Renal cortex interstitium (tissue), 15 donors: ENCODE measurements at places on chromosomes 7 and 10. TPM values are rescaled to one million over a fixed set of nuclear protein-coding genes. Genes with fewer than 3 reads are reported as not detected.

DNA sequence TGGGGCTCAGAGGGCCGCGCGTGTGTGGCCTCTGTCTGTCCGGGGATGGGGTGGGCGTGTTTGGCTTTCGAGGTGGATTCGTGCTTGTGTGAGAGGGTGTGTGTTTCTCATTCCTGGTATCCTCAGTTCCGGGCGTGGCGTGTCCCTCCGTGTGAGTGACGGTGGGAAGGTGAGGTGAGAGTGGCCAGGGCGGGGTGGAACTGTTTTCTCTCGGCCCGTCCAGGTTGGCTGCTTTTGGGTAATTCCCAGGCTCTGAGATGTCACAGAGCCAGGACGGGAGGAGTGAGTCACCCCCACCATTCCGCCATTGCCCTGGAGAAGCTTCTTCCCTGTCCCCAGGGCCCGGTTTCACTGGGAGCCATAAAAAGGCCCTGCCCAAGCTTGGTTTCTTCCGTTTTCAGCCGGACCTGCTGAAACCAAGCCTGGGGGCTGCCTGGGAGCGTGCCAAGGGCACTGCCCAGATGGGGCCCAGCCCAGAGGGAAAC lies 21.3 kb upstream of the CLDN4 start:
- no peak for DNase-seq

Gene PAPOLB
- polyA plus RNA-seq, result 0.09 TPM

- DNase-seq, result no peak
These were observed 176.3 kb upstream of the SLC26A5 start for GRCh38 chr7:103622274-103622673.

GRCh38 chr10:86295351-86295750 lies 71.2 kb downstream of the GRID1 start:
- DNase-seq, result no peak

DNA sequence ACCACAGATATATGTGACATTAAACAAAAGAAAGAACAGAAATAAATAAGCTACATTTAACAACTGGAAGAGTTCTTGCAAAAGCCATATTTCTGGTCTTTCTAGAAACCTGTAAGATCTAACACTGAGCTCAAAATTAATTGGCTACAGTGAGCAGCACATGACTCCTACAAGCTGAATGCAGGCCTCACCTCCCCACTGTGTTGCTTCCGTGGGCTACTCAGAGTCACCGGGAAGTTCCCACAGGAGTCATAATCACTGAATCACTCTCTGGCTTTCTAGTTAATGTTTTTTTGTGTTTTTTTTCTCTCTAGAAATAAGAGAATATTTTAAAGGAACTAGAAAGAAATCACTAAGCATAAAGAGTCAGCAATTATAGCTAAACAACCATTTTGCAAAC lies 10.2 kb upstream of the MRPS24 start:
- no peak for DNase-seq

- DNase-seq, result no peak
These were observed 237.2 kb downstream of the BUB3 start for GRCh38 chr10:123391275-123392028.

Gene NPFFR1
- polyA plus RNA-seq, result 0.14 TPM

Gene CEP55
- 16.9 TPM for polyA plus RNA-seq

Gene LIPJ
- polyA plus RNA-seq, result 0.38 TPM

GRCh38 chr10:110008518-110009339 lies 945 bp downstream of the ADD3 start:
- no peak for DNase-seq

DNA sequence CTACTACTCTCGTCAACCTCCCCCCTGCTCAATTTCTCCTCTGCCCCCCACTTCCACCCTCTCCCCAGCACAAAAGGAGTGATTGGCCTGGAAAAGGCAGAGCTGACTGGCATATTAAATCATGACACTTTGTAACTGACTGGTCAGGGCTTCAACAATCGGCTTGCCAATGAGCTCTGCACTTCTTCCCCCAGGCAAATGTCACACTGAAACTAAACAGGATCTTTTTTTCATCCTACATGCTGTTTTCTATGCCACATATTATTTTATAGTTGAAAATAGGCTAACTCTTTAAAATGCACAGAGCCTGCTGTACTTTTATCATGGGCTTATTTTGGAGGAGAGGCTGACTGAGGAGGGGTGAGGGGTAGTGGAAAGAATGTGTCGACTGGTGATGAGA lies 295.2 kb downstream of the TCF7L2 start:
- no peak for DNase-seq

DNA sequence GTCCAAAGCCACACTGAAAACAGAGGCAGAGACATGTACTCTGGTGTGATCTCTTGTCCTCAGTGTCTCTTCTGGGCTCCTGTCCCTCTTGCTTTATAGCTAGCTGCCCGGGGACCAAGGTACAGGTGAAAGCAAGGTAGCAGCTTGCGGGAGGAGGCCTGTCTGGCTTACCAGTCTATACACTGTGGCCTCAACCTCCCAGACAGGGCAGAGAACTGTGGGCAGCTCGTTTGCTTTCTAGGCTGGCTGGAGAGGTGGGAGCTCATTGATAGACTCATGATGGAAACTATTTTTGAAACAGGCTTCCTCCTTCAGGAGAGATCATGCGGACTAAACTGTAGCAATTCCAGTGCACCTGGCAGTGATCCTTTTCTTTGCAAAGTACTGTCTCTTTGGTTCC lies 4.6 kb downstream of the CYREN start:
- DNase-seq, result no peak

Gene PON3
- 2.2 TPM for polyA plus RNA-seq

GRCh38 chr10:24039315-24039714 lies 169.6 kb upstream of the KIAA1217 start:
- no peak for DNase-seq

Gene VPS37D
- polyA plus RNA-seq, result 16.3 TPM

- no peak for DNase-seq
These were observed 3.2 kb downstream of the PARP12 start for GRCh38 chr7:140059273-140060242.

Gene C10orf71
- 0.09 TPM for polyA plus RNA-seq

GRCh38 chr10:117801691-117802090 lies 245.1 kb downstream of the RAB11FIP2 start:
- no peak for DNase-seq

DNA sequence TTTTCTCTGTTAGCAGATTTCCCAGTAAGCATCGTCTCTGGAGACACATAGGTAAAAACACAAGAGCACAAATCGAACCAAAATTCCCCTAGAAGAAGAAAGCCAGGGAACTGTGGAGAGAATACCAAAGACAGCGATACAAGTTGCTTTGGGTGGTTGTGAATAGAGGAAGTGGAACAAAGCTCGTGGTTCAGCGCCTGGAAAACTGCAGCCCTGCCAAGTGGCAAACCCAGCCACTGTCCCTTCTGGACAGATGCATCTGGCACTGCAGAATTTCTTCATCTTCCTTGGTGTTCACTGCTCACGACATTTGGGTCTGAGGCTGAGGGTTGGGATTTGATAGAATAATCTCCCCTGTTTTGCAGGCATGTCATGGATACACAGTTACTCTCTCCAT lies 733.8 kb downstream of the PARD3 start:
- DNase-seq, result no peak

Gene SPDYE6
- polyA plus RNA-seq, result 2.9 TPM

Gene ARHGAP12
- polyA plus RNA-seq, result 30.0 TPM

Gene RAPGEF5
- 36.1 TPM for polyA plus RNA-seq

Gene MEIG1
- 2.9 TPM for polyA plus RNA-seq

- no peak for DNase-seq
These were observed 459.1 kb downstream of the PLXNA4 start for GRCh38 chr7:132117181-132117580.

Gene ZPBP
- polyA plus RNA-seq, result 0.14 TPM

DNA sequence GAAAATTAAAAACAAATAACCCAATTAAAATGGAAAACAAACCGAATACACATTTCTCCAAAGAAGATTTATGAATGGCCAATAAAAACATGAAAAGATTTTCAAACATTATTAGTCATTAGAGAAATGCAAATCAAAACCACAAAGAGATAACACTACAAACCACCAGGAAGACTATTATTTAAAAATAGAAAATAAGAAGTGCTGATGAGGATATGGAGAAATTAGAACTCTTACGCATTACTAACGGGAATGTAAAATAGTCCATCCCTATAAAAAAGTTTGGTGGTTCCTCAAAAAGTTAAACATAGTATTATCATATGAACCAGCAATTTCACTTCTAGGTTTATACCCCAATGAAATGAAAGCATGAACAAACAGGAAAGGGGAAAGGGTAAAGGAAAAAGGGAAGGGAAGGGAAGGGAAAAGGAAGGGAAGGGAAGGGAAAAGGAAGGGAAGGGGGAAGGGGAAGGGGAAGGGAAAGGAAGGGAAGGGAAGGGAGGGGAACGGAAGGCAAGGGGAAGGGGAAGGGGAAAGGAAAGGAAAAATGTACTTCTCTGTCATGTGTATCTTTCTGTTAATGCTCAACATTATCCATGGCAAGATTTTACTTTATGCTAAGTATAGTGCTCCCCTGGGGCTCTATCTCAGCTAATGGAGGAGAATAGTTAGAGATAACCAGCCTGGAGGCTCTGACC lies 125.3 kb upstream of the RSU1 start:
- no peak for DNase-seq

- peak; percentile 26 for DNase-seq
These were observed 11.9 kb upstream of the OPALIN start for GRCh38 chr10:96370584-96371157.

DNA sequence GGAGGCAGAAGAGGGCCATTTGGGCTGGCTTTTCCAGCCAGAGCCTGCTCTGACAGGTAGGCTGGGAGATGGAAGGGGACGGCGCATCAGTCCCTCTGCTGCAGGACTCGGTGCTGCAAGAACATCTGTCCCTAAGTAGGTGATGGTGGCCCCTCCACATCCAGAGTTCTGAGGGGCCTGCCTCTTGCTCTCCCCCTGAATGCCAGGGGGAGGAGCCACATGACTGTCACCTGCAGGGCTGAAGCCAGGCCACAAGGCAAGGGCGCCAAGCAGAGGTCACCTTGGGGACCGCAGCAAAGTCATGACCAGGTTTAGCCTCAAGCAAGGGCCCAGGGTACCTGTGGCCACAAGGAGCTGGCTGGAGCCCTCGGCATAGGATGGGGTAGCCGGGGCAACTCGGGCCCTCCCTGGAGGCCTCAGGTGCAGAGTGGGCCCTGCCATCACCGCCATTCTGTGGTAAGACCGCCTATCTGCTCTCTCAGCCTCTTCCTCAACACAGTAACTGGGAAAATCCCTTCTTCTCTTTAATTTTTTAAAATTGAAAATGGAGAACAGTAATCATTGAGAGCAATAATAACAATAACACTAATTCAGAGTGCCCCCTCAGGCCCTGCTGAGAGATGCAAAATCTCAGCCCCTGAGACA lies 99.3 kb downstream of the FAM53B start:
- no peak for DNase-seq

DNA sequence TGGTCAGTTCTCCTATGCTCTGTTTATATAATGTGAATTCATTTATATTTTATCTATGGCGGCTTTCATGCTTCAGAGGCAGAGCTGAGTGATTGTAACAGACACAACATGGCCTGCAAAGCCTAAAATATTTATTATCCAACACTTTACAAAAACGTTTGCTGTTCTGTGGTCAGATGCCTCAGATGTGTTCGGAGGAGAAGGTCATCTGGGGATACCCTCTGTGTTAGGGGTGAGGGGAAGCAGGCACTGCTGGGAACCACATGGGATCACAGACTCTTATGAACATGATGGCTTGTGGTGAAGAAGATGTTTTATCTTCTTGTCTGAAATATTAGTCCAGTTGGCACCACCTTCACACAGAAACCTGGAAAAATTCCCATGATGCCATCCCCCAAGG lies 203.4 kb downstream of the PHTF2 start:
- DNase-seq, result no peak

Gene OIT3
- 4.4 TPM for polyA plus RNA-seq

Gene PDIA4
- 193 TPM for polyA plus RNA-seq

Gene PARD3
- polyA plus RNA-seq, result 88.7 TPM
